Fibroblast of skin of left quadriceps (primary cell): ENCODE measurements at places on chromosomes 1 and 21.

- DNase-seq, result no peak
These were observed 130.3 kb upstream of the MAGI3 start for GRCh38 chr1:113259988-113260387.

- peak; percentile 25 for DNase-seq
These were observed 4.5 kb downstream of the KCNJ9 start for GRCh38 chr1:160085686-160086455.

DNA sequence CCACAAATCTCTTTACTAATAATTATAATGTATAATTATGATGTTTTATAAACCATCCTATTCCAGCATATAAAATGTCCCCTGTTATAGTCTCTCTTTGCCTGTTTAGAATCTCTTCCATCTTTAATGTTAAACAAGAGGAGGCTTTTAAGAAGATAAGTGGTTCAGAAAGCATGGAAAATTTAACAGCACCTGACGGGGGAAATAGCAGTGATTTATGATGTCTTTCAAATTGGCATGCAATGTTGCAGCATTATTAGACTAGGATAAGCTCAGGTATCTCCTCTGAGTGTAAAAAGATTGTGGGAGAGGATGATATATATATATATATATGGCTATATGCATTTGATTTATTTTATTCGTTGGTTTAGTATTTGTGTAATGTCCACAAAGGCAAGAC lies 24.4 kb downstream of the GIPC2 start:
- DNase-seq, result no peak

DNA sequence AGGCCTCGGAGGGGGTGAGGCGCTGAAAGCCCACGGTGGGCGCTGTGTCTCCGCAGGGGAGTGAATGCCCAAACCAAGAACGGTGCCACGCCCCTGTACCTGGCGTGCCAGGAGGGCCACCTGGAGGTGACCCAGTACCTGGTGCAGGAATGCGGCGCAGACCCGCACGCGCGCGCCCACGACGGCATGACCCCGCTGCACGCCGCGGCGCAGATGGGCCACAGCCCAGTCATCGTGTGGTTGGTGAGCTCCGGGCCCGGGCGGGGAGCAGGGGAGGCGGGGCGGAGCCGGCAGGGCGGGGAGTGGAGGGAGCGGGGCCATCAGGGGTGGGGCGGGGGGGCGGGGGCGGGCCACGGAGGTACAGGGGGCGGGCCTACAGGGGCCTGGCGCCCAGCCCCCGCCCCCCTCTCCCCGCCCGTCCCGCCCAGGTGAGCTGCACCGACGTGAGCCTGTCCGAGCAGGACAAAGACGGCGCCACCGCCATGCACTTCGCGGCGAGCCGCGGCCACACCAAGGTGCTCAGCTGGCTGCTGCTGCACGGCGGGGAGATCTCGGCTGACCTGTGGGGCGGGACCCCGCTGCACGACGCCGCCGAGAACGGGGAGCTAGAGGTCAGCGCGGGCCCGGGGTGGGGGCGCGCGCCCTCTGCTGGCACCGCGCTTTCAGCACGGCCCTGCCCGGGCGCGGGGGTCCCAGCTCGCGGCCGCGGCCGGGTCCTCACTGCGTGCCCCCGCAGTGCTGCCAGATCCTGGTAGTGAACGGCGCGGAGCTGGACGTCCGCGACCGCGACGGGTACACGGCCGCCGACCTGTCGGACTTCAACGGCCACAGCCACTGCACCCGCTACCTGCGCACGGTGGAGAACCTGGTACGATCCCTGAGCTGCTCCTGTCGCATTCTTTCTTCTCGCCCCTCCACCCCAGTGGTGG lies 15.9 kb downstream of the ESPN start:
- DNase-seq, result no peak

- no peak for DNase-seq
These were observed 55.3 kb downstream of the NDUFS5 start for GRCh38 chr1:39081271-39082009.
